ENCODE measurements at places on chromosomes 2 and 18. TPM values are rescaled to one million over a fixed set of nuclear protein-coding genes. Genes with fewer than 3 reads are reported as not detected.

GRCh38 chr2:11097854-11098387 lies 57.3 kb upstream of the SLC66A3 start:
- DNase-seq, result no peak

GRCh38 chr2:165328272-165328671 lies 89.1 kb downstream of the SCN2A start:
- DNase-seq, result no peak

TMEM198 gene
- total RNA-seq, result 1.7 TPM

DNA sequence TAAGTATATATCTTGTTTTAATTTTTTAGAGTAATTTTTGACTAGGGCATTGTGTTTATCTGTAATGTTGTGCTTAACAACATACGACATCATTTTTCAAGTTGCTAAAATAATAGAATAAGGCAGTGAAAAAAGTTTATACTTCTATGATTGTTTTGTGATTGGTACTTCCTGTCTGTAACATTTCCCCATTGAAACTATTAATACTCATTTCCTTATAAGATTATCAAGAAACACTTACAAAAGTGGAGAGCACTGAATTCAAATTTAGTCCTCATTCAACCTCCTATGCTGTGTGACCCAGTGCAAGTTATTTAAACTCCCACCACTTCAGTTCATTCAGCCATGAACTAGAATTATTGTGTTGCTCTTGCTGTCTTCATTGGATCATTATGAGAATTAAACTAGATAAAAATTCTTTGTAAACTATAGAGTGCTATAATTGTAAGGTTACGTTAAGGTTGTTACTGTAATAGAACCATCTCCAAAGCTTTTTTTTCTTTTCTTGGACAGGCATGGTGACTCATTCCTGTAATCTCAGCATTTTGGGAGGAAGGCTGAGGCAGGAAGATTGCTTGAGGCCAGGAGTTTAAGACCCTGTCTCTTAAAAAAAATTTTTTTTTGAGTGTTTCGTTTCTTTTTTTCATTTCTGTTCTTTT lies 2.8 kb downstream of the ETAA1 start:
- DNase-seq, result no peak

DNA sequence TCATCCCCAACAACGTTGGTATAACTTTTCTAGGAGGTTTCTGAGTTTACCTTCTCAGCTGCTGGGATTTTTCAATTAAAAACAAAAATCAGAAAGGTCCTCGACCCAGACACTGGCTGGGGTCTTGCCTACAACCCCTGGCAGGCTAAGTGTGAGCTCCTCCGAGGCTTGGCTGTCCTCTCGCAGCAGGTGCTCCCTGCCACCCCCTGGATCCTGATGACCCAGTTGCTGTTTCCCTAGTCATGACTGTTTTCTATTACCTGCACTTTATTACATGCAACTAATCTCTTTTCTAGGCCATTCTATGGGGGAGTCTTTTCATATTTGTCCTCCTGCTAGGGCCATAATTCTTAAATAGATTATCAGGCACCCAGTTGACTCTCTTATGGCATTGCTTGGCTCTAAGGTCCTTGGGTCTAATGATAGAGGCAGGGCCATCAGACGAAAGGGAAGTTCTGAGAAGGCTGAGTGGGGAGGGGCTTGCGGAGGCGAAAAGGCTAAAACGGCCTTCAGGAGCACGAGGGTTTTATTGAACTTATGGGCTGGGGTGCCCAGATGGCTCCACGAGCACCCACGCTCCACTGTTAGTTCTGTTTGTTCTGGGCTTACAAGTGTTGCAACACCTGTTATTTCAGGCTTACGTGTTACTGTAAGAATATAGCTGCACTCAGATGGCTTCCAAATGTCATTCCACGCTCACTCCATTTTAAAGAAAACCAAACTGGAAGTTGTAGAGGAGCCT lies 166.0 kb downstream of the NCK2 start:
- DNase-seq, result no peak

MSTN gene
- not detected for total RNA-seq

LTBP1 gene
- 72.5 TPM for total RNA-seq

DNA sequence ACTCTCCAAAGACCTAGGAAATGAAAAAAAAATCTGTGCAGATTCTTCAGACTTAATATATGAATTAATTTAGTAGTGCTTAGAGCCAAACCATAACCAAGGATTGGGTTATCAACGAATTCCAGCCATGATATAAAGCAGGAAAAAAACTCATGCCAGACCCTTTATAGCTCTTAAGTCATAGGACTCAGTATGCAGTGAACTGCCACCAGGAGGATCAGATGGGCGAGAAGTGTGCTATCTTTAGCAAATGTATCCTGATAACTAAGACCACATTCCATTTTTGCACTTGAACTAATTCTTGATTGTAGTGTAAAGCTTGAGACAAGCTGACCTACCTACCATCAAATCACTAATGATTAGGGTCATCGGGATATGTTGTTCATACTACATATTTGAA lies 178.1 kb downstream of the IKZF2 start:
- no peak for DNase-seq

NEB gene
- total RNA-seq, result 0.55 TPM

GRCh38 chr2:178990533-178991241 lies 59.2 kb downstream of the CCDC141 start:
- no peak for DNase-seq

DNA sequence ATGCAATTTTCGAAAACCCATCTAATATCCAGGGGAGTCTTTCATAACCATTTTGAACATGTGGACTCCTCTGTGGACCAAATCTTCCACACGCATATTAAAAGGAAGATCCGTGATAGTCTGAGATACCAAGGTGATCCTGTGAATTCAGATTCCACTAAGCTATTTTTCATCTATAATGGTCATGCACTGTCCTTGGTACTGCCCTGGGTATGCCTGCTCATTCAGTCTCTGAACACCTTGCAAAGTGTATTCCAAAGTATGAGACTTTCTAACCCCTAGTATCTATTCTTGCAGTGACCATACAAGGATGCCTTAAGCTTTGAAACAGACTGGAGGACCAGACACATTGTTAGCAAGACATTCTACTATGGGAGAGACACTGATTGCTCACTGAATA lies 217.6 kb upstream of the CCDC150 start:
- DNase-seq, result no peak

HOXD4 gene
- total RNA-seq, result 0.22 TPM

DNA sequence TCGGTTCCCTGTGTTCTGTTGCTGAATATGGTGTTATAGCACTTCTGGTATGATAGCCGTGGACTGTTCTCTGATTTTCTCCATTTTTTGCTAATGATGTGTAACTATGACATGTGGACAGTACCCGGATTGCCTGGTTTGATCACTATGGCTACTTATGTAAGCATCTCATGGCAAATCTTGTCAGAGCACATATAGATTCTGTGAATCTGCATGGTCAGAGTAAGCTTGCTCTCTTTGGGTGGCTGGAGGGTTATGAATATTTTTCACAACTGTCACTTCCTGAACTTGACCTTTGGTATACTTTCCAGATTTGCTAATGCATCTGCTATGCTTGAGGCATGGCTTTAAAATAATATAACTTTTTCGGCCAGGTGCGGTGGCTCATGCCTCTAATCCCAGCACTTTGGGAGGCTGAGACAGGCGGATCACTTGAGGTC lies 36.8 kb upstream of the ATP8B1 start:
- no peak for DNase-seq

- DNase-seq, result no peak
Measured at GRCh38 chr2:113861740-113862139, 28.1 kb upstream of the ACTR3 start.

DNA sequence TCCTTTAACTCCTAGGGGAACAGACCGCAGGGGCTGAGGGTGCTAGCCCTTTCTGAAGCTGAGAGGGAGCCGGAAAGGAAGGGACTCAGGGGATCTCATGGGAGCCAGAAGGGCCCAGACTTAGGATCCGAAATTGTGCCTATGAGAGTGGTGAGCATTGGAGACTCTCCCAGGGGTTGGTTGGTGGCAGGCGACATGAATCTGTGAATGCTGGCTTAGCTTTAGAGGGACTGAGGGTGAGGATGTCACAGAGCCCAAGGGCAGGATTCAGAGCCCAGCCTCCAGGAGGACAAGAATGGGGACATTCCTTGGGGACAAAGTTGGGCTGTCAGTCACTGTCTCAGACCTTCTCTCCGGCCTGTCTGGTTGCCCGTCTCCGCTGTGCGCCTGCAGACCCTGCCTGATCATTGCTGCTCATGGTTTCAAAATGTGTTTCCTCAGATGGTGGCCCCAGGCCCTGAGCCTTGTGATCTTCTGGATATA lies 17.5 kb downstream of the GNLY start:
- no peak for DNase-seq

CD226 gene
- 0.92 TPM for total RNA-seq

- no peak for DNase-seq
Measured at GRCh38 chr2:220466251-220466691, 838.8 kb downstream of the SLC4A3 start.

MC2R gene
- total RNA-seq, result not detected

GRCh38 chr2:239727182-239727775 lies 297.9 kb downstream of the NDUFA10 start:
- no peak for DNase-seq

GRCh38 chr18:64539847-64540246 lies 391.0 kb upstream of the LINC00305 start:
- DNase-seq, result no peak

GRHL1 gene
- total RNA-seq, result 1.0 TPM

DNA sequence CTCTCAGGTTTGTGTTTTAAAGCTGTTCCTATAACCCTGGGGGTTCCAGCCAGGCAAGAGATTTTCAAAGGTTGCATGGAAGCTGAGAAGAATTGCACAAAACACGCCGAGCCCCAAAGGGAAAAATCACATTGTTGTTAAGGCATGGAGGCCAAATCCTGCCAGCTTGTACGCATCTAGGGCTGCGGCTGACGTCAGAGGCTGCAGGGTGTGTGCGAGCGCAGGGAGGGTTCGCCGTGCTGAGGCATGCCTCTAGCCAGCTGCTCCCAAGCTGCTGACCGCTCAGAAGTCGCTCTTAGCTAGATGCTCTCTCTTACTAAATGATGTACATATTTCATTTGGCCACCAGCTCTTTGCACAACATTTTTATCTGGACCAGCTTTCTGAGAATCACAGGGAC lies 191.8 kb downstream of the LPIN1 start:
- peak; percentile 90 for DNase-seq

SIX3 gene
- not detected for total RNA-seq

GRCh38 chr2:119433636-119434327 lies 2.1 kb downstream of the TMEM37 start:
- DNase-seq, result no peak

DNA sequence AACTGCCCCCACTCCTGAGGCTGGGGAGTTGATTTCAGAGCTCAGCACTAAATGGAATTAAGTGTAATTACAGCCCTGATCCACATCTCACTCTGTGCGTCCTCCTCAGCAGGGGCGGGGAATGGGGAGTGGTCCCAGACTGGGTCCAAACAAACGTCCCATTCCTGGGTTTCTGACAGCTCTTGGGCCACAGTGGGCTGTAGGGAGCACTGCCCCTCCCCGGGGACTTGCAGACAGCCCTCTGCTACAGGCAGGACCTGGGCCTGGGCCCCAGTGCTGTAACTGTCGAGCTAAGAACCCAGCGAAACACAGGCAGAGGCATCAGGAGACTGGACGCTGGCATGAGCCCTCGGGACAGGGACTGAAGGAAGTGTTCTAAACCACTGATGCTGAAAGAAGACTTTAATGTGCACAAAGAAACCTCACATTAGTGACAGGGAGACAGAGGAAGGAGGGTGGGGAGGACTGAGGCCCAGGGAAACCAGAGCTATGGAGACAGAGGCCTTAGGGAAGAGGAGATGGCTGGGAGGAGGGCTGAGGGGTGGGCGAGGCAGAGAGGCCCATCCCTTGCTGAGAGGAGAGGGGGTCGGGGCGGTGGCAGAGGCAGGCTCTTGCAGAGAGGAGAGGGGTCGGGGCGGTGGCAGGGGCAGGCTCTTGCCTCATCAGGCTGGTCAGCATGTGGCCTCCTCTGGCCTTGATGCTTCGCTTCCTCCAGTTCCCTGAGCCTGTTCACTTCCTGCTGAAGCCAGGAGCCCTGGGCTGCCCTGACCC lies 5.8 kb upstream of the SEMA4C start:
- no peak for DNase-seq

- no peak for DNase-seq
Measured at GRCh38 chr2:219449609-219450008, 15.0 kb downstream of the SPEG start.

ALKAL2 gene
- total RNA-seq, result 1.3 TPM

Data from left ventricle myocardium superior (tissue), 1 donor.